ENCODE measurements at places on chromosomes 3 and 15.

DNA sequence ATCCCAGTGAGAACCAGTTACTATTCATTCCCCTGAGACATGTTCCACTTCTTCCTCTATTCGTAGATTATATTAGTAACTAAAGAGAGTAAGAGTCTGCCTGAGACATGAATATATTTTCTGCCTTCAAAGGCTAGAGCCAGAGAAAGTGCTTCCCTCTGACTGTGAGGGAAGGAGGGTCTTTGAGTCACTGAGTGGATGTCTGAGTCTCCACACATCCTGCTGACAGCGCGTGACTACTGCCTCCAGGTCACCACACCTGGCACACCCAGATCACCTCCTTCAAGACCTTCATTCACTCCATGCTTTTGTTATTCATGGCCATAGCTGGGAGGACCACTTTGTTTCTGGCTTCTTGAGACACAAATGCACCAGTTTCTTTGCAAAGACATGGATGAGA lies 135.6 kb downstream of the SOX2 start:
- DNase-seq: no peak

DNA sequence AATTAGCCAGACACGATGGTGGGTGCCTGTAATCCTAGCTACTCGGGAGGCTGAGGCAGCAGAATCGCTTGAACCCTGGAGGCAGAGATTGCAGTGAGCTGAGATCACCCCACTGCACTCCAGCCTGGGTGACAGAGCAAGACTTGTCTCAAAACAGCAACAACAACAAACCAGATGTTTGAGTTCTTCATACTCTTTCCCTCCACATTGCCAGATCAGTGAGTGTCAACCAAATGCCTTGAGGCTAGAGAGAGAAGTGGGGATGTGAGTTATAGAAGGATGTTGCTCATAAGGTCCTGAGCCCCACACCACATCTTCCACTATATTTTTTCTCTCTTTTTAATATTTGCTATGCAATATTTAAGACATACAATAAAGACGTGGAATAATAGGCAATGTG lies 19.8 kb downstream of the MAPKBP1 start:
- no peak for DNase-seq

DNA sequence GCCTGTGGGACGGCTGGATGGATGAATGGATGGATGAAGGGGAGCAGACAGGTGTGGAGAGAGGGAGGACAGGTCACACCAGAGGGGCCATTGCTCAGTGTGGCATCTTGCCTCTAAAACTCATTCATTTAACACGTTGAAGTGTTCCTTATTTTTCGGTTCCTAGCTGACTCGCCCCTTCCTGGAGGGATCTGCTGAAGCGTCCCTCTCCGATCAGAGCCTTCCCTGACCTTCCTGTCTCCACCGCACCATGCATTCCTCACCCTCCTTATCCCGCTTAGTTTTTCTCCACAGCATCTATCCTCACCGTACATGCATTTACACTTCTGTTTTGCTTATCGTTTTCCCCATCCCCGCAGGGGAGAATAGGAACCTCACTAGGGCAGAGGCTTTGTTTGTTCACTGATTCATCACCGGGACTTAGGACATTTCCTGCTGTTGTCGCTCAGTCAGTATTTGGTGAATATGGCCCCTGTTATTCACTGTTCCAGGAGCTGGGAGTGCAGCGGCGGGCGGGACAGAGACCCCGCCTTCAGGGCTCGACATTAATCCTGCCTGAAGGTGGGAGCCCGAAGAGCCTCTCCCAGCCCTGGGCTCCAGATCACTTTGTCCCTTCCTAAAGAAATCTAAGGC lies 32.0 kb downstream of the FOXL2 start:
- DNase-seq: peak; percentile 78

DNA sequence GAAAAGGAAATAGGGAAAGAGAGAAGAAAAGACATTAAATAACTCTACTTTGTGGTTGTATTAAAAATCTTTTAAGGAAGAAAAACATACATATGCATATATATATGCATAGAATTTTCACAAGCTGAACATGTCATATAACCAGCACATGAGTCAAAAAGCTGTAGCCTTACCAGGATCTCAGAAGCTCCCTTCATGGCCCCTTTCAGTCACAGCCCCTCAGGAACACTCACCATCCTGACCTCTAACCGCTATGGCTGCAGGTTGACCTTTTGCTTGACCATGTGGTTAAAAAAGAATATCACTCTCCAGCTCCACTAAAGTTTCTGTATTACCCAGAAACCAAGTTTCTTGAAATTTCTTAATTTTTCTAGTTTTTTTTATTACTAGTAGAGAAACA lies 103.4 kb downstream of the CHST2 start:
- DNase-seq: peak; percentile 9

GRCh38 chr3:13850161-13850945 lies 29.5 kb downstream of the WNT7A start:
- DNase-seq: no peak

- peak; percentile 18 for DNase-seq
These were observed 611 bp downstream of the CTDSPL2 start for GRCh38 chr15:44427756-44428724.

GRCh38 chr3:128486205-128486628 lies 6.8 kb downstream of the GATA2 start:
- DNase-seq: no peak

DNA sequence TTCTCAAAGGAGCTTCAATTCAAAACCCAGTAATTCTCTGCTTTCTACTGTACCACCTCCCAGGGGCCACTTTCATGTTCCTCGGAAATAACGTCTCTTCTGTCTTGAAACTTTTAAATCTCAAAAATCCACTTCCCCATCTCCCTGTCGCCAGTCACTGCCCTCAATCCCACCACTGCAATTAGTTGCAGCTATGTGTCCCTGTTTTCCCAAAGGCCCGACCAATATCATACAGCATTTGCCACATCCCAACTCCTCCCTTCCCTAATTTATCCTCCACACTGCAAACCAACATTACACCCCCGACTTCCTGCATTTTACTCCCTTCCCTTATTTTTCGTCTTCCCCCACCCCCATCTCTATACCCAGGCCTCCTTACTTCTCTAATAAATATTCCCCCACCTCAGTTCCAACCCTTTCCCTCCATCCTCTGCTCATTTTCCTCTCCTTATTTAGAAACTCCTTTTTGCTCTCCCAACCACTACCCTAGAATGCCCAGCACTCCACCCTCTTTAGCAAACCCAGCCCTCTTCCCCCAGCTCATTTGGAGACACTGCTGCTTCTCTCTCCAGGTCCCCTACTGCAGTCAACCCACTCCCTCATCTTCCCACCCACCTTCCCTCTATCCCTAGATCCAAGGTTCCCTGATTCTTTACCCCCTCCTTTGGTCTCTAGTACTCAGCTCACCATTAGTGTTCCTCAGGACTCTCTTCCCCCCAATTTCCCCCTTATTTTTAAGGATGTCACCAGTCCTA lies 1.1 kb downstream of the NPTN start:
- DNase-seq: peak; percentile 44

- peak; percentile 72 for DNase-seq
These were observed 80.0 kb downstream of the SQOR start for GRCh38 chr15:45714590-45715488.

- DNase-seq: peak; percentile 36
These were observed at the start of gene GCSAM for GRCh38 chr3:112132975-112133448. Gene GCSAM (minus strand): TSS chr3:112133248. CDS start chr3:112133120, 128 bp downstream.

DNA sequence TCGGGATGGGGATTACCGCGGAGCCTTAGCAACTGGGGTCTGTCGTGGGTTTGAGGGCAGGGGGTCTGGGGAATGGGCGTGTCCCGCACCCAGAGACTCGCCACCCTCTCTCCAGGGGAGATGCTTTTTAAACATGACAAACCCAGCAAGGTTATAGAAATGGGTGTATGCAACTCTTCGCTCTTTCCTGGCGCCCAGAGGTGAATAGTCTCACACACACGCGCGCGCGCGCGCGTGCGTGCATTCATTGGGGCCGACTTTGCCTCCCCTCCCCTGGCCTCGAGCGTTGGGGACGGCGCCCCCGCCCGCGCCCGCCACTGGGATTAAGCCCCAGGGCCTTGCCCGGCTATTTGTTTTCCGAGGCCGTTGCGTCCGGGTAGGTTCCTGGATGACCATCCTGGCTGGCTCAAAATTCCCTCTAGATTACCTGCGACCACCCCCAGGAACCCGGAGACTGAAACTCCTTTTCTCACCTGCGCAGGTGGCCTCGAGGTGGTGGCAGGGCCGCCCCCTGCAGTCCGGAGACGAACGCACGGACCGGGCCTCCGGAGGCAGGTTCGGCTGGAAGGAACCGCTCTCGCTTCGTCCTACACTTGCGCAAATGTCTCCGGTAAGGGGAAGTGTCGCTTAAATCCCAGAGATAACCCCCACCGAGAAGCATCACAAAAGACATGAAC lies 777 bp downstream of the GPR160 start:
- peak; percentile 65 for DNase-seq

DNA sequence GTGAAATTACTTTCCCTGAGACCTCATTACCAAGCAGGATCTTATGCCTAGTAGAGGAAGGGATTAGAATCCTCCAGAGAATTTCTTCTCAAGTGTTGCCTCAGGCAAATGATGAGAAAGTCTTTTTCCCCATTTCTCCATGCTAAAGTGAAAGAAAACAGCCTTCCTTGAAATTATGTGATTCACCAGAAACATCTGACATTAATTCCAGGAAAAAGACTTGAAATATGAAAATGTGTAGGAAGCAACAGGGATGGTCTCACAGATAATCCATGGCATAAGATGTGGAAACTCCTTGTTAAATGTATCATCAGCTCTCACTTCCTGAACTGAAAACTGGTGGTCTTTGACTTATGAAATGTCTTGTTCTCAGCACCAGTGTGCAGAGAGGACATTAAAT lies 17.9 kb upstream of the ABI3BP start:
- DNase-seq: no peak

DNA sequence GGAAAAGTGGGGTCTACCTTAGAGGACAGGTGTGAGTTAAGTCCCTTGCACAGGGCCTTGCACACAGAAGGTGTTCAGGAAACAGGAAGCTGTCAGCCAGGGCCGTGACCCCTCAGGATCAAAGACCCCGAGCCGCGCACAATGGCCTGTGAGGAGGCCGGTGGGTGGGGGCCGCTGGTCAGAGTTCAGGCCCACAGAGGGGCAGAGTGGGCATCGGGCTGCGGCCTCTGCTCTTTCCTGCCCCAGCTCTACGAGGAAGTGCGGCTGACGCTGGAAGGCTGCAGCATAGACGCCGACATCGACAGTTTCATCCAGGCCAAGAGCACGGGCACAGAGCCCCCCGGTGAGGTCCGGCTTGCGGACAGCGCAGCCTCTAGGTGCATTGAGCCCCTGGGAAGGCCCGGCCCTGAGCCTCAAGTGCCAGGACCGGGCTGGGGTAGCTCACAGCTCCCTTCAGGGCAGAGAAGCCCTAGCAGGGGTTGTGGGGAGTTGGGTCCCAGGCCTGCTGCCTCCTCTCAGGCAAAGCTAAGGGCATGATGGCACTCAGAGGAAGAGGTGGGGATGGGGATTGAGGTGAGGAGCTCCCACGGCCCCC lies 37.2 kb downstream of the PSTPIP1 start:
- peak; percentile 5 for DNase-seq

DNA sequence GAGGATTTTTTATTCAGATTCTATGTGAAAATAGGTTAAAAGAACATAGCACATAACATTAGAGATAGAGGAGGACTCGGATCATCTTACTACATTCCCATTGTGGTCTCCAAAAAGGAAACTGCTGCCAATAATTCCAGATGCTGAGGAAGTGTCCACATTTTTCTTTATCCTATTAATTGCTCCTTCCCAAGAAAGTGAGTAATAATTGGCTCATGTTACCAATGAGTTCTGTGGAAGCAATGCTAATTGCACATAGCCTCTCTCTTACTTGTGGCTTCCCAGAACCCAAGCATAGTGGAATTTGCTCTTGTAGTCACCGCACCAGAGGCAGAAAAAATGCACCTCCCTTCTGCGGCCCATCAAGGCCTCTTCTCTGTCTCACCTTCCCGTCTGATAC lies 208.4 kb downstream of the PLOD2 start:
- DNase-seq: no peak

- no peak for DNase-seq
These were observed 93.4 kb downstream of the KCNMB2 start for GRCh38 chr3:178629430-178630178.

DNA sequence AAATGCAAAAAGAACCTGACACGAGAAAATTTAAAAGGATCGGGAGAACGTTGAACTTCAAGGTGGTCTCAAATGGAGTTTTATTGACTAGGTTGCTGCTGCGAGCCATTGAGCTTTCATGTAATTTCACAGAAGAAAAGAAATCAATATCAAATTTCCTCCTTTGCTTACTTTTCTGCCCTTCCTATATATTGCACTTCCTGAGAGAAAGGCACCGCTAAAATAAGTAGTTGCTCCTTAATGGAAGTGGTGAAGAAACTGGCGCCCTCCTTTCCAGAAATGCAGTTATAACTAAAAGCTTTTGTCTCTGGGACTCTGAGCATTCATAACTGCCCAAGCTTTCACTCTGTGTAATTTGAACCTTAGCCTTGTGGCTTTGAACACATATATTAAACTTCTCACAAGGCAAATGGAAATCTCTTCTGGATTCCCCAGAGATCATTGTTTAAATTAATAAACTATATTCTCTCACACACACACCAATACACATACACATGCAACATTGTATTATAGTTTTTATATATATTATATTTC lies 13.4 kb downstream of the EID1 start:
- no peak for DNase-seq

GRCh38 chr3:42665050-42665878 lies 11.8 kb downstream of the ZBTB47 start:
- DNase-seq: no peak

DNA sequence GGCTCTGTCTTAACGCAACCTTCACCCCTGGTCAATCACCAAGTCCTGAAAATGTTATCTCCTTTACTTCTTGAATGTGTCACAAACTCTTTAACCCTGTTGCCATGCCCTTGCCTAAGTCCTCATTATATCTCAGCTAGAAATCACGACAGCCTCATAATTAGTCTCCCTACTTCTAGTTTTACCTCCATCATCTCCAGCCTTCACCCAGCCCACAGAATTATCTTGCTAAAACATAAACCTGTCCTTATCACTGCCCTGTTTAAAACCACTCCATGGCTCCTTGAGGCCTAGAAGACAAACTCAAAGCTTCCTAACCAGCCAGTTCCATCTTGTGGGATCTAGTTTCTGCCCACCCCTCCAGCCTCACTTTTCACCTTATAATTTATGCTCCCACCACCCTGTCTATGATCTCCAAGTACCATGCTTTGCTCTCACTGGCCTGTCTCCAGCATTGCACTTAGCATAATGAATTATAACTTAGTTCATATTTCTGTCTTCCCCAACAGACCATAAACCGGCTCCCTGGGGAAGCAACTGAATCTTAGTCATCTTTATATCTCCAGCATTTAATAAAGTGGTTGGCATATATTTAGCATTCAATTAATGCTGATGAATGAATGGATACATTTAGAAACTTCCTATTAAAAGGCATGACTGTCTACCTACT lies 39.2 kb downstream of the GPR176 start:
- DNase-seq: no peak

GRCh38 chr3:61454801-61455200 lies 106.6 kb upstream of the PTPRG start:
- no peak for DNase-seq

GRCh38 chr3:149790268-149790667 lies 2.1 kb downstream of the ANKUB1 start:
- no peak for DNase-seq

DNA sequence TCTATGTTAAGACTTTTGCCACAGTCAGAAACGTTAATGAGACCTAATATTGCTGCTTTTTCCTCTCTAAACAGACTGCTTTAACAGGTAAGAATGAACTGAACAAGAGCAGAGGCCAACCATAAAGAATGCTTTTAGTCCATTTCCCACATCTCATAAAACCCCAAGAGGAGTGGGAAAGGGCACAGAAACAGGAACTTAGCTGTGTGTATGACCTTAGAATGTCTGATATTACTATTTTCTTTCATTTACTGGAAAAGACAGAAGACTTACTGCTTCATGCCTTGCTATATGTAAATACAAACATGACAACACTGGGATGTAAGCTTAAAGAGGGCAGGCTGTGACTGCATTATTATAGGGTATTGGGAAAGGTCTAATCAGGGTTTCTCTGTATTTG lies 115.0 kb downstream of the ISL2 start:
- DNase-seq: peak; percentile 15
